ENCODE measurements at places on chromosomes 7 and 10. TPM values are rescaled to one million over a fixed set of nuclear protein-coding genes. Genes with fewer than 3 reads are reported as not detected.

GRCh38 chr7:155166673-155167370 is 96.7 kb downstream of the HTR5A start:
- peak; percentile 81 for DNase-seq

DNA sequence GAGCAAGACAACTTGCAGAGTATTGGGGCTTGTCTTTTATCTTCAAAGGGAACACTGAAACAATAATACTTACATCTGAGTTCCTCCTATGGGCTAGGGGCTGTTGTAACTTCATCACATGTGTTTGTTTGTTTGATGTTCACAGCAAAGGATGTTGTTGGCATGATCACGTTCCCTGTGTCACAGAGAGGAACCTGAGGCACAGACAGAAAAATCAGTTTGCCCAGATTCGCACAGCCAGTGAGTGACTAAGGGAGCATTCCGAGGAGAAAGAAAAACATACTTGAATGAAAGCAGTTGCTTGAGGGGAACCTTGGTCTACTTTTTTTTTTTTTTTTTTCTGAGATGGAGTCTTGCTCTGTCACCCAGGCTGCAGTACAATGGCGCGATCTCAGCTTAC is 87.2 kb upstream of the PFKP start:
- no peak for DNase-seq

DNA sequence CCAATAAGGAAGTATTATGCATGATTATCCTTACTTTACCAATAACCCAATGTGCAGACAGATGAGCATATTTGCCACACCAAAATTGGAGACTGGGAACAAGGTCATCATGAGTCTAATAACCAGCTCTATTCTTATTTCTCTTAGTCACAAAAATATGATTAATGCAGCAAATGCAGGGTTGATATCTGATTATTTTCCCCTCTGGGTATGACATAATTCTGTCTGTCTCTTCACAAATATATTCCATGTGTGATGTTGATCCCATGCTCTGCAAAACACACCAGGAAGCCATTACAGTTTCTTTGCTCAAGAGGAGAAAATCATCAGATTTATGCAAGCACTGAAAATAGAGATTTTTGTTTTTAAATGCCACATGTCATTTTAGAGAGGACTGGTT is 196.5 kb upstream of the DGKB start:
- no peak for DNase-seq

DNA sequence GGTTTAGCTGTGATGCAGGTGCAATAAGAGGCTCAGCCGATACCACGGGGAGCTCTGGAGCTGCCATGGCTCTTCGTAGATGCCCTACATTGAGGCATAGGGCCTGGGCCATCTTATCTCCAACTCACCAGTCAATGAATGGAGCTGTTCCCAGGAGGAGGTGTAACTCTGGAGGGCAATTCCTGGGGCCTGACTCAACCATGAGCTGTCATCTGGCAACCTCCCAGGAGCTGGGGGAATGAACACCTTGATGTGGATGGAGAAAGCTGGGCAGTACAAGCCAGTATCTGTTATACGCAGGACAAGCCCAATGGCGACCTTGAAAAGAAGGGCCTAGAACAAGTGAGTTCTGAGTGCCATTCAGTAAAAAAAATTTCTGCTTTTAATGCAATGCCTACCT is 224.0 kb upstream of the PLXDC2 start:
- no peak for DNase-seq

- DNase-seq = no peak
These were observed 48.2 kb upstream of the WDR11 start for GRCh38 chr10:120802935-120803334.

GRCh38 chr7:22861576-22861975 is 38.9 kb upstream of the TOMM7 start:
- DNase-seq = no peak

- DNase-seq = no peak
These were observed 3.0 kb downstream of the ADRA2A start for GRCh38 chr10:111079781-111080180.

DNA sequence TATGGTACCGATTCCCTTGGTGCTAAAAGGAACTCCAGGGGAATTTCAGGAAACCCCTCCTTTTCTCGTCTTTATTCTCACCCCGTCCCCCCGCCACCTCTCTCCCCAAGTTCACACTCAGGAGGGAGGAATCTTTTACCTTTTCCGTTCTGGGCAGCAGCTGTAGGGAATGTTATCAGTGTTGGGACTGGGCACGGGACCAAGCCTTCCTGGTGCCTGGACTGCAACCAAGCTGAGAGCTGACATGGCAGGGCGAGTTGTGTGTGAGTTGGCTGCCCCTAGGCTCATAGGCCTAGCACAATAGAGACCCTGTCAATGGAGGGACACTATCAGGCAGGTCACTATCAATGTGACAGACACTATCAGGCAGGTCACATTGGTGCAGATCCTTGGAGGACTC is 121.4 kb downstream of the TCF7L2 start:
- DNase-seq = peak; percentile 89

- peak; percentile 39 for DNase-seq
These were observed 6.1 kb upstream of the BLVRA start for GRCh38 chr7:43752411-43752810.

DNA sequence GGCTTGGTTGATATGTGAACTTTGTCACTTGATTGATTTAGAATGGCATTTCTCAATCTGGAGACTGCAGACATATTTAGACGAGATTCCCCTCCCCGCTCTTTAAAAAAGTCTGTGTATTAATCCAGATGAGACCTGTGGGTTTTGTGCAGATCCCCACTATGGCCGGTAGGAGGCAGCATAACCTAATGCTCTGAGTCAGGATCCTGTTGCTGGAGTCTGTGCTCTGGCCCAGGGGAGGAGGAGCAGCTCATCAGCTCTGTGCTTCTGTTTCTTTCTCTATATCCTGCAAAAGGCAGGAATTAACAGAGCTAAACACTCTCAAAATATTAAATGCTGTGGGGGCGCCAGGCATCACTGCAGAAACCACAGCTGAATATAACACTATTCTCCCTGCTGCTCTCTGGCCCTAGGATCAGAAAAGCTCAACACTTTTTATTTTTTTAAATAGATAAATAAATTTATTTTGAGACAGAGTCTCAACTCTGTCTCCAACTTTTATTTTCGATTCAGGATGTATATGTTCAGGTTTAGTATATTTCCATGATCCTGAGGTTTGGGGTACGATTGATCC is 23.9 kb upstream of the SEPHS1 start:
- no peak for DNase-seq

GRCh38 chr7:76217942-76218566 is 16.4 kb downstream of the SRRM3 start:
- DNase-seq = no peak

GRCh38 chr10:51186361-51186760 is 112.1 kb downstream of the PRKG1 start:
- DNase-seq = no peak

MINDY4 gene
- 6.8 TPM for total RNA-seq

FOXI2 gene
- not detected for total RNA-seq

DNAJB6 gene
- total RNA-seq = 110 TPM

DGKB gene
- total RNA-seq = 0.35 TPM

JCAD gene
- 31.7 TPM for total RNA-seq

OR2A25 gene
- not detected for total RNA-seq

BICC1 gene
- total RNA-seq = 17.0 TPM

PDAP1 gene
- 88.8 TPM for total RNA-seq

All from mesenteric fat pad (tissue), 1 donor.